ENCODE measurements at places on chromosomes 11 and 22.
A peak's percentile ranks its signal among the peaks of the same experiment; 100 is the strongest.

GRCh38 chr22:47307326-47307725 lies 544.9 kb downstream of the TBC1D22A start:
- DNase-seq, result no peak

GRCh38 chr11:80816454-80816847 lies 1375.6 kb upstream of the TENM4 start:
- no peak for DNase-seq

DNA sequence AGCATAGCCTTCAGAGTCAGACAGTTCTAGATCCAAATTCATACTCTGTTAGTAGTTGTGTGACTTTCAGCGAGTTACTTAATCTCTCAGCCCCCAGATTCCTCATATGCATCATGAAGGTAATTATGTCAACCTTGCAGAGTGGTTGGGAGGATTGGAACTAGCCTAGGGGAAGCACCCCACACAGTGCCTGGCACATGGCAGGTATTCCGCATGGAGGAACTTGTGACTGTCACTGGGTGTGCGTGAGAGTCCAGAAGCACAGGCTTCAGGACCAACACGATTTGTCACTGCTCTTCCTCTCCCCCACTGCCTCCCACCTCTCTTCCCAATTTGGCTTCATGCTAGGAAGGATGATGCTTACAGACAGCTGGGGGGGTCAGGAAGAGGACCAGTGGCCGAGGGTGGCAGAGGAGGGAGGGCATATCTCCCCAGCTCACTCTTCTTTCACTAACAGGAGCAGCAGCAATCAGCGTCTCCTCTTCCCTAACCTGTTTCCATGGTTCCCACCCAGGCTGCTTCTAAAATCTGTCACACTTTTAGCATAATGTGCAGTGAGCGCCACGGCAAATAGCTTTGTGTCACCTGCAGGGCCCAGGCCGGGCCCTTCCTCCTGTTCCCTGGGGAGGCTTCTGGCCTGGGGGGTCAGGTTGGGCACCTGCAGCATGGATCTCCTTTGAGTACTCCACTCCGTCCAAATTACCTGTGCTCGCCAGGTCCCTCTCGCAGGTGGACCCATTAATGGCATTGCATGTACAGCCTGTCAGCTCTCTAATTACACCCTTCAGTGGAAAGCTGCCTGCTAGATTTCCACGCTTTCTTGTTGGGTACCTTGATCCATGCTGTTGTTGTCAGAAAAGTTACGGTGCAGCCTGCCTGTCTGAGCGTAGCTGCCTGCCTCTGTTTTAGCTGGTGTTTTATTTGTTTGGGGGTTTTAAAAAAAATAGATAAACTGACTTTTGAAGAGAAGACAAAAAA lies 400.4 kb downstream of the NXPE2 start:
- no peak for DNase-seq

- no peak for DNase-seq
These were observed 201.5 kb upstream of the LUZP2 start for GRCh38 chr11:24295360-24295759.

GRCh38 chr11:11577932-11578911 lies 43.6 kb downstream of the GALNT18 start:
- DNase-seq, result no peak

DNA sequence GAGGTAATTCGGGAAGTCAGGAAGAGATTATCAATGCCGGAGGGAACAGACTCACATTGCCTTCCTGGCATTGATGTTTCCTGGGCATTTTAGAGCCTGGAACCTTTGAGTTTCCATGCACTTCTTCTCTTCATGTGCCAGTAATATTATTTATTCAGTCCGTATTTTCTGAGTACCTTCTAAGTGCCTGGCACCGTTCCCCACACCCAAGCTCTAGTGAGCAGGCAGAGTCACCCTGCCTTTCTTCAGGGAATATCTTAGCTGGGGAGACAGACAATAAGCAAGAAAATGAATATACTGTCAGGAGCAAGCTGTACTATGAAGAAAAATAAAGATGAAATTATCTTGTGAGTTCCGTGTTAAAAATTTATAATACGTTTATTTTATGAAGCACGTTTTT lies 136.2 kb upstream of the SEZ6L start:
- no peak for DNase-seq

DNA sequence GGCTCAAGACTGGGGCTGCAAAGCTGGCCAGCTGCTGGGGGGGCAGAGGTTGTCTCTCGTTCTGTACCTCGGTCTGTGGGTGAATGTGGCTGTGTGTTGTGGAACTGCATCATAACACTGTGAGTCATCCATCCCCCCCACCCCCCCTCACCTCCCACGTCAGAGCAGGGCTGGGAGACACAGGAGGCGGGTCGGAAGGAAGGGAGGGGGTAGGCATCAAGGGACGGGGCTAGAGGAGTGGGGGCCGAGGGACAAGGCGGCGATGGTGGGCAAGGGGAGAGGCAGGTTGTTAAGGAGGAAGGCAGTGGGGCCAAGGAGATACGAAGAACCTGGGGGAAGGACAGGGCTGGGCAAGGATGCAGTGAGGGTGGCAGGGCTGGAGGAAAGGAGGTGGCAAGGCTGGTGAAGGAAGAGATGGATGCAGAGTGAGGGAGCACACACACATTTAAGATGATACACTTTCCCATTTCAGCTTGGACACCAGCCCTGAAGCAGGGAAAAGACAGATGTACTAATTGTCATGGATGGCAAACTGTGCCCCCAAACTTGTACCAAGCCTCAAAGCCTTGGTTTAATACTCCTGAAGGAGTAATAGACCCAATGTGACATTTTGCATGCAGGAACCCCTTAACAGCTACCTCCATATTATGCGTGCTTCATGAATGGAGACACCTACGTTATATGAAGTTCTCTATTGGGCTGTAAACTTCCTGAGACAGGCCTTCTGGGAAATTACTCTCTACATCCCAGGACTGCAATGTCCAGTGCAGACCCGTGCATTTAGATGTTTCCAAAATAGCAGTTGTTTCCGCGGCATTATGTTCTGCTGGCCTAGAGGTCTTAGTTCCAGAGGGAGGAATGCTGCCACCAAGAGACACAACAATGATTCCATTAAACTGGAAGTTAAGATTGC lies at the start of gene YPEL4:
YPEL4 (minus strand) TSS at position 87 of the 913 bp plus-strand sequence. CDS start 2,805 bp downstream, outside the sequence.
- peak; percentile 77 for DNase-seq

- no peak for DNase-seq
These were observed at the start of gene TAGLN for GRCh38 chr11:117199053-117199915. TSS of gene TAGLN (plus strand) at chr11:117199370. CDS start at chr11:117203014, 3,644 bp downstream.

- DNase-seq, result no peak
These were observed 34.3 kb upstream of the MPPED1 start for GRCh38 chr22:43377548-43377895.

GRCh38 chr11:20360650-20361049 lies 2.9 kb upstream of the HTATIP2 start:
- peak; percentile 57 for DNase-seq

GRCh38 chr11:72589802-72590761 lies 84.1 kb downstream of the PDE2A start:
- DNase-seq, result peak; percentile 57

- DNase-seq, result no peak
These were observed 141.2 kb downstream of the CTTN start for GRCh38 chr11:70539360-70540095.

DNA sequence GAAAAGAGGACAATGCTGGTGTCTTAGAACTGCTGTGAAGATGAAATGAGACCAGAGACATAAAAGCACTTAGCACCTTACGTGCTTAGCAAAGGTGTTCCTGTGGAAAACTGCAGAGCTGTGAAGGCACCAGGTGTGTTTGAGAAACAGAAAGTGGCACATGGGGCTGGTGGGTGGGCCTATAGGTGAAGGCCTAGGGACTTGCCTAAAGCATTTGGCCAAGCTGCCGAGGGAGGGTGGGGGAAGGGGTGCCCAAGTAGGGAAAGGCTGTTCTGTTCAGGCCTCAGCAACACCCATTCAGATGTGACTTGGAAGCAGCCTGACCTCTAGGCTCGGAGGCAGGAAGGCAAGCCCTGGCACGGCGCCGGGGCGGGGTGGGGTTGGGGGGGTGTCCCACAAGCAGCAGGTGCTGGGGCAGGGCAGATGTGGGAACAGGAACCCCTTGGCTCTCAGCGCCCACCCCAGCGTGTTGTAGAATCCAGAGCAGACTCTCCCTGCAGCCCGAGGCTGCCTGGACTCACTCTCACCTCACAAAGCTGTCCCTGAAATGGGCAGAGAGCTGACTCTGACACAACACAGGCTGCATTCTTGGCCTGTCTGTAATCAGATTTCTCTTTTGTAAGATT lies 366.7 kb upstream of the NARS2 start:
- DNase-seq, result no peak

GRCh38 chr11:92536883-92537282 lies 312.3 kb downstream of the FAT3 start:
- DNase-seq, result no peak

GRCh38 chr11:11740073-11740702 lies 101.6 kb upstream of the USP47 start:
- no peak for DNase-seq

GRCh38 chr22:20018001-20018400 lies 1.4 kb upstream of the ARVCF start:
- no peak for DNase-seq

DNA sequence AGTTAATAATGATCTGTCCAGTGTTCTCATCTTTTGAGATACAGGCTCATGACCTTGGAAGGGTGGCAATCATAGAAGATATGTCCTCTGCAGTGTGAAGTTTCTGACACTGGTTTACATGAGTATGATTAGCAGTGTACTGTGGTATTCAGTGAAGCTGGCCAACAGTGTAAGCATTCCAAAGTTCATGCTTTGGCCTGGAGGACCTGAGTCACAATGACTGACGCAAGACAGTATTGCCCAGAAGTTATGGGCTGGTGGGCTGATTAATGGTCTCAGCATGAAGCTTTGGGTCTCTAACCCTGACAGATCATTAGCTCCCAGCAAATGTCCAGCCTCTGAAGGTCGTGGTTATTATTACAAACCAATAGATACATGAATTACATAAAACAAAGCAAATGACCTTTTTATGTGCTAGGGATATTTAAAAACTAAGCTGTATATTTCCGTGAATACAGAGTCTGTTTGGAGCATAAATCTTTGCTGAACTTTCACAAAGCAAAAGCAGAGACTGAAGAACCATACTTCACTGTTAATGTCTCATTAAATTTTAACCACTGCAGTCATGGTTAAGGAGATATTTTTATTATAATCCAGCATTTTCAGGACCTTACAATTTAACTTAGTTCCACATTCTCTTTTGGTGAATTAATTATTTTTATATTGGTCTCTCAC lies 28.3 kb upstream of the USP47 start:
- no peak for DNase-seq

DNA sequence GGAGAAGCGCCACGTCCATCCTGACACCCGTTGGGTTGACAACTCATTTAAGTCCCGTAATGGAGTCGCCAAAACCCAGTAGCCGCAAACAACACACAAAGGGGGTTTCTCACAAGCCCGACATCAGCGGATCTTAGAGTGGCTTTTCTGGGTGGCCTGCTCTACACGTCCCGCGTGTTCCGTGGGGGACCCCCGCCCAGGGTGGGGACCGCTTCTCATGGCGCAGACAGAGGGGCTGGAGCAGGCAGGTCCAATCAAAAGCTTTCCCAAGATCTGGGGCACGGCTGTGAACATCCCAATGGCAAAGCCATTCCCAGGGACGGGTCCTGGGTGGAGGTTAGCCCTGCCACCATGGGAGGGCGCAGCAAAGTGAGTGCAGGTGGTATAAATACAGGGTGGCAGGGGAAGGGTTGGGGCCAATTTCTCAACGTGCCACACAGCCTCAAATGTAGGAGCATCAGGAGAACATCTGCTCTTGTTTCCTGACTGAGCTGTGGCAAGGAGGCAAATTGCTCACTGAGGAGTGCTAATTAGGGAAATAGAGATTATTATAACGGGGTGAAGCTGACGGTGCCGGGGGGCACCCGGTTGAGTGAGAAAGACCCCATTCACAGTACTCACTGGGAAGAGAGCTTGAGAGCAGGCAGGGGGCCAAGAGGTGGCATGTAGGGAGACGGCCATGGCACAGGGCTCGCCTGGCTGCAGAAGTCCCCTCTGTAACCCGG lies 1447.2 kb downstream of the TBC1D22A start:
- no peak for DNase-seq

DNA sequence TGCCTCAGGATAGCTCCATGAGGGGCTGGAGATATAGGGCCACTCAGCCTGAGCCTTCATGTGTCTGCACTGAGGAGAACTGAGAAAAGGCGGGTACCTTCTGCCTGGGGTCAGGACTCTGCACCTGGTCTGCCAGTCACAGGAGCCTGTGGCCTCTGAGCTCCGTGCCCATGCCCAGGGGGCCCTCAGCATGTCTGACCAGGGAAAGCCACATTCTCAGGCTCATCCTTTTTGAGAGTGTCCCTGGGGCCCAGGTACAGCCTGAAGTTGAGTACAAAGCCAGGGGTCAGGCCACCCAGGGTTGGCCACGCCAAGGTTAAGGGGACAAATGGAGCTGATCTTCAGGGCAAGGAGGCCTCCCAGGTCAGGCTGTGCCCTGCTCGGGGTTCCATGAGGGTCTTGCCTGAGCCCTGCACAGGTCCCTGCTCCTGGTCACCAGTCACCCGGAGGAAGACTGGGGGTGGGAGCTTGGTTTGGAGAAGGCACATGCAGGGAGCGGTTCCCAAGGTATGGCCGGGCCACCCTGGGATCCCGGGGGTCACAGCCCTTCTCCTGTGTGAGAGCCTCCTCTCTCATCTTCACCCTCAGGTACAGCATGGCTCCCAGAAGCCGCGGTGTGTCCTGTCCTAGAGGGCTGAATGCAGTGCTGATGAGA lies 6.0 kb downstream of the DENND6B start:
- no peak for DNase-seq

DNA sequence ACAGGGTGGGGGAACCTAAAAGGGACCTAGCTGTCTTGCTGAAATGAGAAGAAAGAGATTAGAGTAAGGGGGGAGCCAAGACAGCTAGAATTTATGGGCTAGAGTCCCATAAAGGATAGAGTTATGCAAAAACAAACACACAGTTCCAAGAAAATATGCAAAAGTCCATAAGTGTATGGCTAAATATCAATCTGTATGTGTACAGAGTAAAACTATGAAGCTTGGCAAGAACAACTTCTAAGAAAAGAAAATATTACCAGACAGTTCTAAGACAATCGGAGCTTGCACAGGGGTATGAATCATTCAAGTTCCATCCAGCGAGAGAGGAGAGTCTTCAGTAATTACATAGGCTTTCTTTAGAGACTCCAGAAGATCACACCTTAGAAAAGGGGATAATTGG lies 41.8 kb downstream of the GDPD4 start:
- DNase-seq, result no peak

DNA sequence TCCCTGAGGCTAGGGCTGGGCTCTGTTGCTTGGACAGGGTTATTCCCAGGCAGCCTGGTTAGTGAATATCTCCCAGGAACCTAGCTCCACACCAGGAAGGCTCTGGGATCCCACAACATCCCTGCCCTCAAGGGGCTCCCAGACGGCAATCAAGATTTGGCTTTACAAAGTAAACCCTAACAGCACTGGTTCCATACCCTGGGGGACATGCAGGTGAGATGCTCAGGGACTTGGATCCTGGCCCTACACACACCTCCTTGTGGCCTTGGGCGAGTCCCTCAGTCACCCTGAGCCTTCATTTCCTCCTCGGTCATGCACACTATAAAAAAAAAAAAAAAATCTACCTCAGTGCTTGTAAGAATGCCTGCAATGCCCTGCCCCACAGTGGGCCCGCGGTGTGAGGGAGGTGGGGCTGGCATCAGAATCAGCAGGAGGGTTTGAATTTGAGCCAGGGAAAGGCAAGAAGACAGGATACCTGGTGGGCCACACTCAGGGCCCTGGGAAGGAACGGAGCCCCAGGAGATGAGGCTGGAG lies 86.3 kb downstream of the MORC2 start:
- no peak for DNase-seq

All from CD8-positive, alpha-beta memory T cell (primary cell).